ENCODE measurements at places on chromosomes 3 and 15.

DNA sequence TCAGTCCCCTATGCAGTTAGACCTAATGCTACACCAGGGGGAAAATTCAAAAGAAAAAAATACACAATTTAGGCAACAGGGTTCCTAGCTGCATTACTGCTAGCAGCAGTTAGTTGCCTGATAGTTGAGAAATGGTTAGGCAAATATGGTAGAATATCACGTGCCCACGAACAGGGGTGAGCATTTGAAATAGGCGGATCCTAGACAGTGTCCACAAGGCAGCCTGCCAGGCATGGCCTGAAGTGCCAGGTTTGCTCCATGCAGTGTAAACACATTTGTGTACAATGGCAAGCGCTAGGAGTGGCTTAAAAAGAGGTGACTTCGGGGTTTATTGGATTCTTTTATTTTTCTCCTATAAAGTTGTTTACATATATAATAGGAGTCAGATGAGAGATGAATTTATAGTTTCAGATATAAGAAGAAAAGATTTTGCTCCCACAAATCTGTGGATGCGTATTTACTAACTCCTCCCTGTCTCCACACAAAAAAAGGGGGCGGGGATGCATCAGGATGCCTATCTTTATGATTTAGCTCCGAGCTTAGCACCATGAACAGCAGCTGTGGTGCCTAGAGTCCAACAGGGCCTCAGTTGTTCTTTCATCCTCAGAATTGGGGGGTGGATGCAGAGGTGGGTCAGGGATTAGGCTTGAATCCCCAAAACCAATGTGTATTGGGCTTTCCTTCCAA, 3.9 kb upstream of the TGM4 start:
- DNase-seq = no peak

DNA sequence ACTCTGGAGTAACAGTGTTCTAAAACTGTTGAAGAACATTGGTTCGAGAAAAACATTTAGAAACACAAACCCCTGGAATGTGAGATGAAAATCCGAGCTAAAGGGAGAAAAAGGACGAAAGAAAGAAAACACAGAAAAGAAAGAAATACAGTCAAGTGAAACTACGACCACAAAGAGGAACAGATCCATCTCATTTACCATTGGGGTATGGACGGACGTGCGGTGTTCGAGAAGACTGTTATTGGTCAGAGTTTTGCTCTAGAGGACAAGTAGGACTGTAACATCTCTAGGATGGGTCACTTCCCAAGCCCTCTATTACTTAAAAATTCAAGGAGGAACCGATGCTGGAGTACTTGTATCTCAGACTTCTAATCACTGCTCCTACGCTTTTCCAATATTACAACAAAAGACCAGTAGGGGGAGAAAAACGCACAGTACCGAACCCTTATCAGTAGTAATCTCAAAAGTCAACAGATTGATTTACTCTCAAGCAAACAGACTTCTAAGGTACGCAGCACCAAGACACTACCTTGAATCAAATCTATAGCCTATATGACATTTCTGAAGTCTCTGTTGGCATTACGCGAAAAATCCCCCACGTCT, 1.1 kb upstream of the PIK3CA start:
- no peak for DNase-seq

DNA sequence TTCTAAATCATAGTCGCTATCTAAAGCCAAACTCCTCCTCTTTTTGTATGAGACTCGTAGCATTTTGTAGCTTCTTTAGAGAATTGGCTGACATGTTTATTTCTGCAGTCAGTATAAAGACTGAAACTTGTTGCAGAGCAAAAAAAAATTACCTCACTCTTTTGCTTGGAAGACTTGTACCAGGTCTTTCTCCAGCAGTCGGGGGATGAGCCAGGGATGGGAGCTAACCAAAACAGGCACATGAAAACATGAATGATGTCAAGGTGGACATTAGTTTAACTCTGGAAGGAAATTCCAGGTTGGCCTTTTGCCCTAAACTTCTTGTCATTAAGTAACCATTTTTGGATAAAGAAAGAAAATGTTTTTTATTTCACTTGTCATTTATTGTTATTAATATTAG, 47.0 kb upstream of the SCAANT1 start:
- DNase-seq = no peak

- no peak for DNase-seq
Observed at GRCh38 chr15:29838352-29839010, 16.2 kb upstream of the TJP1 start.

DNA sequence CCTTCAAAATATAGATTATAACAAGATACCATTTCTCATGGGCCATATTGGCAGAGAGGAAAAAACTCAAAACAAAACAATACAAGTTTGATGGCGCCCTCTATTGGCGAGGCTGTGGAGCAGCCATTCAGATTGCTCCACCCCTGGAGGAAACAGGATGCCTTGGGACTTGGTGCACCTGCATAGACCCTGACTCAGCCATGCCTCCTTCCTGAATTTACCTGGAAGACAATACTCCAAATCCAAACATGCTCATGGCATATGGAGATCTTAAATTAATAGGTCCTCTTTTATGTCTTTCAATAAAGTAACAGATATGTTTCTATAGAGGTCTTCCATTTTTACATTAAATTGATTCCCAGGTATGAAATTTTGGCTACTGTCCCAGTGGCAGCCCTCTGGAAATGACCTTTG, 90.0 kb downstream of the APBA2 start:
- peak; percentile 44 for DNase-seq

GRCh38 chr15:53869806-53870073, 108.5 kb upstream of the UNC13C start:
- DNase-seq = no peak

DNA sequence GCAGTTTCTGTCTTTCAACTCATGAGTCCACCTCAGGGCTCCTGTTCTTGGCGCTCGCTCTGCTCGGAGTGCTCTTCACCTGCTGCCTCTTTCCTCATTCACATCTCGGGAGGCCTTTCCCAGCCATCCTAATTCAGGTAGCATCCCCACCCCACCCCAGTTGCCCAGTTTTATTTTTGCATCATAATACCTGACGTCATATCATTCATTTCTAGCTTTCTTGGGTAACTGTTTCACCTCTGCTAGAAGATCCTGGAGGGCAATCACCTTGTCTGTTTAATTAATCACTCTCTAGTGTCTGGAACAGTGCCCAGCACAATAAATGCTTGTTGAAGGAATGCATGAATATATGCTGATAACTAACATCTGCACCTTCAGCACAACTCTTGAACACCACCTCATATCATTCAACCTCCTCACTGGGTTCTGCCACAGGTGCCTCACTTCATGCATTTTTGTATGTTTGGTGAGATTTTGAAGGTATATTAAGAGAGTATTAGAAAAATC, 7.6 kb downstream of the NUSAP1 start:
- DNase-seq = no peak

- no peak for DNase-seq
Observed at GRCh38 chr3:178646186-178646862, 110.1 kb downstream of the KCNMB2 start.

- DNase-seq = no peak
Observed at GRCh38 chr15:75671730-75672602, 24.3 kb downstream of the SNX33 start.

DNA sequence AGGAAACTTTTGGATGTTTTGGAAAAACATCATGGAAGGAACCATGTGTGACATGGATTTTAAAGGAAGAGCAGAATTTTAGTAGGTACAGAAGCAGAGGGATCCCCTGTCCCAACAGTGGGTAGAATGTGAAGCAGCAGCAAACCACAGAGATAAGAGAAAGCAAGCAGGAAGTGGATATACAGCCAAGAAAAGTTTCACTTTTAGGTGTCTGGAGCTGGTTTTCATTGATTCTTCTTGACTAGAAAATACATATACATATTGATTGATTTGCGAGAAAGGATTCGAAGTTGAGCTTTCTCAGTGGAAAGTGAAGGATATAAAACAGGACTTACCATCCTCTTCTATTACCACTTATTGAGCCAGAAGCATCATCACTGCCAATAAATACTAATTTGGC, 133.5 kb downstream of the KCNMB2 start:
- no peak for DNase-seq
